Cardiac fibroblast (primary cell): ENCODE measurements at places on chromosomes 4 and X.

- DNase-seq: no peak
Measured at GRCh38 chr4:189510601-189511000, 430.1 kb upstream of the FRG1 start.

DNA sequence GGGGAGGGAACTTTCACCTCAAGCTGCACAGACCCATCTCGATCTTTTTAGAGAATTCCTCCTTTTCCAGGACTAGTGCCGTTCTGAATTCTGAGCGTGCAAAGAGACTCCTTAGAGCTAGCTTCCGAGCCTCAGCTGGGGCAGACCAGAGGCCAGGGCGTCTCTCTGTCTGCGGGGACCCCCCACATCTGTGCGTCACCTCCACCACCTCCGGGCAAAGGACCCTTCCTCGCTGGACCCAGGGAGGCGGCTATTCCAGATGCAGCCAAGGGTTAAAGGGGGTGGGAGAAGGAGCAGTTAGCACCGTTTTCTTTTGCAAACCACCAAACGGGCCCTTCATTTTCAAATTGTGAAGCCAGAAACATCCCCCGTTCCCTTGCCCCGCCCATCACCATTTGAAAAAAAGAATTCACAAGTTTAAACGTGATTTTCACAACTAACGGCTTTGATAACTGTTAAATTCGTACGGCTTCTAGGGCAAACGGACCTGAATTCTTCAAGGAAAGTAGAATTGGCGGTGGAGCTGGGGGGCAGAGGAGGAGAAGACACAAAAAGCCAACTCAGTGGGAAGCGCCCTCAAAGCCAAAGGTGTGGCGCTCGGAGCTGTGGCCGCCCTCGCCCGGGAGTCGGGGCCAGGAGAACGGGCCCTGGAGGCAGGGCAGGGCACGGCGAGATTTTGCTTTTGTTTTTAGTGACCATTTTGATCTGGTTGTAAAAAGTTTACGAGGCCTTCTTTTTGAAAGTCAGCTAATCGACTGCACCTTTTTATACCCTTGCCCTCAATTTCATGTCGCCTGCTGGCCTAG is 3.3 kb upstream of the PDGFRA start:
- peak; percentile 39 for DNase-seq

- DNase-seq: peak; percentile 32
Measured at GRCh38 chrX:17788439-17788838, 51.1 kb downstream of the SCML1 start.

DNA sequence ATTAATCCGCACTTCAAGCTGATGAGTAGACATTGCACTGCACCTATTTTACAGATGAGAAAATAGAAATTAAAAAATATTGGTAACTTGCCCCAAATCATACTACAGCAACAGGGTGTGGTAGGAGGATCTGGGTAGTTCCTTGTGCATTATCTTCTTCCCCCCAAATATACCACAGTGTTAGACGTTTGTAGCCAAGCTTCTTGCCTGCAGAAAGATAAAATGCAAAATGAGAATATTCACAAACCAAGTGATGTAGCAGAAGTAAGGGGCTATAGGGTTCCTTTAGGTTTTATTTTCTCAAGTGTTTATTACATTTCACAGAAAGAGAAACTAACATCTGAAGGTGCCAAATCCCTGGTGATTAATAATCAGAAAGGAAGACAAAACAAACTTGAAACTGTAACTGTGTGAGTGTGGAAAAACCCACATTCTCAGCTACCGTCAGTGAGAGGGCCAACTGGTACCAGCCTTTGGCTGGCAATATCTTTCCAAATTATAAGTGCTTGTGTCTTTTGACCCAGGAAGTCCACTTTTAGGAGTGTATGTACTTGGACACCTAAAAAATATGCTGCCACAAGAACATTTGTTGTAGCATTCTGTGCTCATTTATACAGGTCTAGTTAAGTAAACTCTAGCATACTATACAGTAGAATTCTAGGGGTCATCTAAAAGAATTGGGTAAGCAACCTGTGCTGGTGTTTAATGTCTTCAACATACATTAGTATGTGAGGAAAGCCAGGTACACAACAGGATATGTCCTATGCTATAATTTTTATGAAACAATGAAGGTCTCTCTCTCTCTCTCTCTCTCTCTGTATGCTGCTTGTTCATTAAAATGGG is 6.7 kb upstream of the CD38 start:
- no peak for DNase-seq

GRCh38 chr4:15894921-15895916 is 43.3 kb downstream of the FGFBP1 start:
- DNase-seq: peak; percentile 62

- DNase-seq: peak; percentile 12
Measured at GRCh38 chr4:144356941-144357381, 216.4 kb upstream of the GYPA start.
